CD4-positive, CD25-positive, alpha-beta regulatory T cell (primary cell): ENCODE measurements at places on chromosomes 13 and 19. TPM values are rescaled to one million over a fixed set of nuclear protein-coding genes. Genes with fewer than 3 reads are reported as not detected.

Gene CGB2
- not detected for total RNA-seq

Gene PABPC3
- 0.22 TPM for total RNA-seq

Gene GSX1
- total RNA-seq: not detected

Gene APOC4
- not detected for total RNA-seq

Gene OVOL3
- total RNA-seq: not detected

Gene PGLYRP1
- total RNA-seq: not detected

Gene ZNF433
- total RNA-seq: 0.49 TPM

Gene MRI1
- total RNA-seq: 38.2 TPM

Gene STAP2
- total RNA-seq: 2.2 TPM

Gene IRGC
- not detected for total RNA-seq

Gene ZNF441
- 2.7 TPM for total RNA-seq

Gene BABAM1
- 82.3 TPM for total RNA-seq

Gene CBY2
- 0.96 TPM for total RNA-seq

Gene ANGPTL4
- total RNA-seq: not detected

Gene BST2
- 45.6 TPM for total RNA-seq

Gene RFPL4AL1
- not detected for total RNA-seq

Gene SIGLEC14
- total RNA-seq: not detected

Gene ZNF486
- total RNA-seq: 3.7 TPM

Gene ONECUT3
- total RNA-seq: not detected

Gene ELSPBP1
- not detected for total RNA-seq

Gene IGSF23
- total RNA-seq: not detected

Gene RGL3
- not detected for total RNA-seq

Gene PRR20D
- not detected for total RNA-seq

Gene HSD17B14
- total RNA-seq: 0.49 TPM

Gene SYT3
- total RNA-seq: not detected

Gene CYP2F1
- 0.25 TPM for total RNA-seq

Gene YJEFN3
- total RNA-seq: 6.6 TPM

Gene MYO1F
- total RNA-seq: 289 TPM

Gene SLC15A1
- total RNA-seq: not detected

Gene TJP3
- total RNA-seq: 20.6 TPM

Gene TEX29
- not detected for total RNA-seq

Gene SLC5A5
- total RNA-seq: 1.0 TPM

Gene ZSCAN4
- total RNA-seq: not detected

Gene GAS6
- 2.8 TPM for total RNA-seq

Gene LILRB4
- not detected for total RNA-seq

Gene IL27RA
- 51.9 TPM for total RNA-seq

Gene TNFSF13B
- total RNA-seq: 5.4 TPM

Gene TIMM44
- total RNA-seq: 72.5 TPM

Gene GJB2
- total RNA-seq: not detected

Gene RDH8
- not detected for total RNA-seq

Gene EXOC3L2
- total RNA-seq: not detected

Gene LILRA1
- not detected for total RNA-seq

Gene ZNF527
- 12.5 TPM for total RNA-seq

Gene ZNF667
- total RNA-seq: 0.91 TPM

Gene NAT14
- 9.2 TPM for total RNA-seq

Gene ZNF614
- 5.1 TPM for total RNA-seq

Gene LGI4
- 0.64 TPM for total RNA-seq

Gene MAB21L1
- not detected for total RNA-seq
